ENCODE measurements at places on chromosomes 5 and 9. TPM values are rescaled to one million over a fixed set of nuclear protein-coding genes. Genes with fewer than 3 reads are reported as not detected.

KCNN2 gene
- 2.4 TPM for total RNA-seq

ADAMTS19 gene
- total RNA-seq, result 6.9 TPM

DNA sequence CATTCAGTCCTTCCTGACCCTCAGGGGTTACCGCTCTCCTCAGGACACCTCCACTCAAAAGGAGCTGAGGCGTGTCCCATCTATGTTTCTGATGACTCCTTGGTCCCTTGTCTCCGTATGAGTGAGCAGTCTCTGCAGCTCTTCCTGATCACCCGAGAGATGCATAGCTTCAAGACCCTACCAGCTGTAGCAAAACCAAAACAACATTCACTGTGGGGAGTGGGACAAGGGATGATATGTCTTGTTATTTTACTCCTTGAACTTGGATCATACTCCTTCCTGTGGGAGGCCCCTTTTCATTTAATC lies 14.4 kb downstream of the GLDC start:
- DNase-seq, result no peak

RFESD gene
- total RNA-seq, result 0.97 TPM

GRCh38 chr9:113215132-113215531 lies 5.9 kb downstream of the FKBP15 start:
- DNase-seq, result no peak

GRCh38 chr9:75000835-75001234 lies 27.3 kb downstream of the CARNMT1 start:
- no peak for DNase-seq

LAMC3 gene
- 30.1 TPM for total RNA-seq

CACNA1B gene
- total RNA-seq, result 2.0 TPM

GRCh38 chr9:109950710-109951443 lies 170.9 kb downstream of the PALM2AKAP2 start:
- no peak for DNase-seq

DNA sequence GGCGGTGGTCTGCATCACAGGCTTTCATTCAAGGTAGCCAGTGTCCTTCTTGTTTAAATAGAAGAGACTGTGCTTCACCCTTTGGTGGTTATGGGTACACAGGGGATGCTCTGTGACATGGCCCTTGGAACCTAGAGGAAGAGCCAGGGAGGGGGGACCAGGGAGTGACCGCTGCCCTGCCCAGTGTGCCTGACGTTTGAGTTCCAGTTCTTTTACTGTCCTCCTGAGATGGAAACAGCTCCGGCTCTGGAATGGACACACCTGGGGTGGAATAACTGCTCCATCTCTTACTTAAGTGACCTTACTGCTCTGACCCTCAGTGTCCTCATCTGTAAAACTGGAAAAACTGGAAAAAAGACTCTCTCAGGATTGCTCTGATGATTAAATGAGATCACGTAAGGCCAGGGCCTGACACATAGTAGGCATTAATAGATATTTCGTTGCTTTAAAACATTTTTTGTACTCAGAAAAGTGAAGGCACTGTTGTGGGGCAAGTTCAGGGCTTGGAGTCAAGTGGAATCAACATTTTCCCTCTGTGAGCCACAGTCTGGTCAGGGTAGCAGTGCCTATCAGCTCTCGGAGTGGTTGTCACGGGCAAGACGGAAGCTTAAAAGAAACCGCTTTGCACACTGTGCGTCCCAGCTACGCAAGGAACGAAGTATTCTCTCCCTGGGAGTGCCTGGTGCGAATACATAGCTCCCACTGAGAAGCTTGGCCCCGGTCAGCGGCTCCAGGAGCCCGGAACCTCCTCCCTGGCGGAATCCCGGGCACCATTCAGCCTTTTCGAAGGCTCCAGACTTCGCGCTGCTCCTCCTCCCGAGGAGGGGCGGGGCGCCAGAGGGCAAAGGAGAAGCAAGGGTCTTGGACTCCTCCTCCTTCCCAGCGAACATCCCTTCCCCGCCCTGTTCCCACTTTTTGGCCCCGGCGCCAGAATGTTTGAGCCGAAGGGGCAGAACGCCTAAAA lies 5.8 kb downstream of the POU4F3 start:
- DNase-seq, result peak; percentile 64

DNA sequence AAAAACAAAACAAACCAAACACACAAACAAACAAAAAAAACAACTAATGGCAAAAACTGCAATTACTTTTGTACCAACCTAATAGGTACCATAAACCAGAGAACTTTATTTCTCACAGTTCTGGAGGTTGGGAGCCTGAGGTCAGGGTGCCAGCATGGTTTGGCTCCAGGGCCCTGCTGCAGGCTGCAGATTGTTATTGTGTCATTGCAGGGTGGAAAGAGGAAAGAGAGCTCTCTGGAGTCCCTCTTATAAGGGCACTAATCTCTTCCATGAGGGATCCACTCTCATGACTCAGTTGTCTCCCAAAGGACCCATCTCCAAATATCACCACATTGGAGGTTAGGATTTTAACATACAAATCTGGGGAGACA lies 64.9 kb upstream of the CPEB4 start:
- no peak for DNase-seq

IFNB1 gene
- not detected for total RNA-seq

DNA sequence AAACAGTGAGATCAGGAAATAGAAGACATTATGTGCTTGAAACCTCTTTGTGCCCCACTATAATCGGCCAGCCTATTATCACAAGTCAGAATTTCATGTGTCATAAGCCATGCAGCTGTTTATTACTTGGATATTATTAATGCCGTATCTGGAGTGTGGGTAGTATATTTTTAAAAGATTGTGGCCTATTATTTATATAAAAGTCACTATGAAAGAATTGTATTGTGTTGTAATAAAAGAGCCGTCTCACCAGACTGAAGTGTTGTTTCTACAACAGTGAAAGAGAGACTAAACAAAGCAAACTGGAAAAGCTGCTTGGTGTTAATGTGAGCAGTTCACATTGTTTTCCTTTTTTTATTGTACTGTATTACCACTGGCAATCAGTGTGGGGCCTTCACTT lies 449.1 kb downstream of the PSAT1 start:
- no peak for DNase-seq

PRUNE2 gene
- 6.7 TPM for total RNA-seq

- no peak for DNase-seq
Measured at GRCh38 chr5:165863239-165863638, 2357.8 kb downstream of the MAT2B start.

DNA sequence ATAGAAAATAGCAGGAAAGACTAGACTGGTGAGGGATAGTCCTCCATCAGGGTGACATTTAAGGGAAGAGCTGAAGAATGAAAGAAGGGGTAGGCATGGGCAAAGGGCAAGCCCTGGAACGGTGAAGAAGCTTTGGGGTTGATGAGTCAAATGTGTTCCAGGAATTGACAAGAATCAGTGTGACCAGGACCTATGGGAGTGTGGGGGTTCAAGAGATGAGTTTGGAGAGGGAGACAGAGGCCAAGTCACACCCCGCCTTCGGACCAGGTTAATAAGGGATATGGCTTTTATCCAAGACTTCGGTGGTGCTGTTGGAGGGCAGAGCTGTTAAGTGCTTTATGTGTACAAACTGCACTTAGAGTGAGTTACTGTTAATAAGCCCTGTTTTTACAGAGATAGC lies 920 bp downstream of the PMPCA start:
- DNase-seq, result no peak

- no peak for DNase-seq
Measured at GRCh38 chr5:150413176-150413901, 629 bp upstream of the CD74 start.

DNA sequence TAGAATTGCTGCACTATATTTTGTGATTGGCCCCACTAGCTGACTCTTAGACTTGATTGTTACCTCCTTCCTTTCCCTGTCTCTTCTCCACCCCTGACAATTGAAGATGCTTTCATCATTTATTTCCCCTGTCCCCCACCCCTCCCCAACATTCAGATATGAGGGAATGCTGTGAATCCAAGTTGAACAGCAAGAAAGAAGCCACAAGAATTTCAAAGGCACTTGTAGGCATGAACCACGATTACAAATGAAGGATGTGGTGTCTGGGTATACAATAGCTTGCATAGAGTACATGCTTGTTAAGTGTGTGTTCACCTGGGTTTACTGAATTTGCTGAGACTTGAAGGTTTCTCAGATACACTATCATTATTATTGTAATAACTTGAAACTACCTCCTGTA lies 78.3 kb upstream of the TRIO start:
- DNase-seq, result no peak

GRCh38 chr5:136191304-136192014 lies 1.5 kb downstream of the SMIM32 start:
- DNase-seq, result peak; percentile 55

- DNase-seq, result no peak
Measured at GRCh38 chr5:18507114-18507513, 872.9 kb downstream of the TAF11L14 start.
